ENCODE measurements at places on chromosomes 5 and 9.
A peak's percentile ranks its signal among the peaks of the same experiment; 100 is the strongest.

DNA sequence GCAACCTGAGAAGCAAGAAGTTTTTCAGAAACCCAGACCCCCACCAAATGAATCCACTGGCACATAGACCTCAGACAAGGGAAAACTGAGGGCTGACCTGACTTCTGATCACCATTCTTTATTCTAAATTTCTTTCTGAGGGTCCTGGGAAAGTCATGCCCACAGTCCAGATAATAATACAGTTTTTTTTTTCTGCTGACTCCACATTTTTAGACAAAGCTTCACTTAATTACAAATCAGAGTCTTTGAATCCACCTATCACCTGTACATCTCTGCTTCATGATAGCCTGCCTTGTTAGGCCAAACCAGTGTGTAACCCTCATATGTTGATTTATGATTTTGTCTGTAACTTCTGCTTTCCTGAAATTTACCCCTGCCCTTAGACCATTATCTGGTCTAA, 103.6 kb downstream of the PSAT1 start:
- DNase-seq, result no peak

DNA sequence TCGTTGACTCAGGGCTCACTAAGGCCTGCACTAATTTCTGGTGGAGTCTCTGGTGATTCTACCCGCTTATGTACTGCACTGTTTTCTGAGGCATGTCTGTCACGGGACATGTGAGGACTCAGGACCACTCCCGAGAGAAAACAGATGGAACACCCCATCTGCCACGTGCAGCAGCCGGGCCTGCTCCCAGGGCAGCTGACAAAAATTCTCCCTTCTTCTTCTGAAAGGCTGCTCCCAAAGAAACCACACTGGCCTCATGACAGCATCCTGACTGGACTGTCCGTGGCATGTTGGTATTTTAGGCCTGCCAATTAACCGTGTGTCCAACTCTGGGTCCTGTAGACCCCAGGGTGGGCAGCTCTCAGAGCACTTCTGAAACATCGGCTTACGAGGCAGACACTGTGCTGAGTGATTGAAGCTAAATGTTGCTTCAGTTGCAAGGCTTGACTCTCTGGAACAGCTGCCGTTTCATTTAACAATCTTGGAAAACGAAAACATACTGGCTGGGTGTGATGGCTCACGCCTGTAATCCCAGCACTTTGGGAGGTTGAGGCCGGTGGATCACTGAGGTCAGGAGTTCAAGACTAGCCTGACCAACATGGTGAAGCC, 39.0 kb downstream of the FAM240B start:
- no peak for DNase-seq

GRCh38 chr9:89996773-89997172, 392.0 kb downstream of the GADD45G start:
- DNase-seq, result no peak

- DNase-seq, result no peak
Measured at GRCh38 chr9:120032639-120033038, 547.3 kb downstream of the CDK5RAP2 start.

GRCh38 chr5:2752821-2753439, 1.5 kb upstream of the IRX2 start:
- no peak for DNase-seq

- DNase-seq, result peak; percentile 55
Measured at GRCh38 chr9:15509931-15510788, 610 bp downstream of the PSIP1 start.

GRCh38 chr5:141618030-141618803, 583 bp downstream of the DIAPH1 start:
- no peak for DNase-seq
